ENCODE measurements at places on chromosomes 5 and 9.

DNA sequence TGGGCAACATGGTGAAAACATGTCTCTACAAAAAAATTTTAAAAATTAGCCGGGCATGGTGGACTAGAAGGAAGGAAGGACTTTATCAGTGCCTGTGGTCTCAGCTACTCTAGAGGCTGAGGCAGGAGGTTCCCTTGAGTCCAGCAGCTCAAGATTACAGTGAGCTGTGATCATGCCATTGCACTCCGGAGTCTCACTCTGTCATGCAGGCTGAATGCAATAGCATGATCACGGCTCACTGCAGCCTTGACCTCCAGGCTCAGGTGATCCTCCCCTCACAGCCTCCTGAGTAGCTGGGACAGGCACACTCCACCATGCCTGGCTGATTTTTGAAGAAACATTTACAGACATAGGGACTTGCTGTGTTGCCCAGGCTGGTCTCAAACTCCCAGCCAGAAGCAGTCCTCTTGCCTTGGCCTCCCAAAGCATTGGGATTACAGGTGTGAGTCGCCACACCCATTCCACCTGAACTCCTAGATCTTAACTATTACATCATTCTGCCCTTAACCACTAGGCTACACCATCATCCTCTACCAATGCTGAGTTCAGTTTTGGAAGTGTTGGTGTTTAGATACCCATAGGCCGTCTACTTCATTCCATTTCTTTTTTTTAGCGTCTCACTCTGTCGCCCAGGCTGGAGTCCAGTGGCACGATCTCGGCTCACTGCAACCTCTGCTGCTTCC, 2.0 kb upstream of the URM1 start:
- DNase-seq: no peak

GRCh38 chr9:27564670-27565069, 8.6 kb downstream of the C9orf72 start:
- no peak for DNase-seq

DNA sequence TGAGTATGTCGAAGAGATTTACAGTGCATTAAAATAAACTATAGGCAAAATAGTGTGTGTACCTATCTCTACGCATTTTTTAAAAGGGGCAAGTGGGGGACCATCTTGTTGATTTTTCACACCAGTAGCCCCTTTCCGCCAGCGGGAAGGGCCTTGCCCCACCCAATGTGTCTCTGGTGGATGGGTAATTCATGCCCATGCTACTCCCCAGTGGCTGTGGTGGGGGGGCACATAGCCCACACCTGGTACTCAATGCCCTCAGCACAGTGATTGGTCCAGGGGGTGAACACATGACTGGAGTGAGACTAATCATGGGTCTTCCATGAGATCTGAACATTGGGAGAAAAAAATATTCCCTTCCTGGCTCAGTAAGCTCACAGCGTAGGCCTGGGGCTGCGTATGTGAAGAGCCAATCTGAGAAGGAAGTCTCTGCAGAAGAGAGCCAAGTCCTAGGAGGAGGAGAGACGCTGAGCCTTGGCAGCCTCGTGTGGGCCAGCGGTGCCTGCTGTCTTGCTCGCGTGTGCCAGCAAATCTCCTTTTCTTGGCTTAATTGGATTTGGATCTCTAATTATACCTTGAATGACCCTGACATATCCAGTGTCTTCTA, 103.4 kb downstream of the ADAMTS2 start:
- no peak for DNase-seq

- DNase-seq: no peak
Observed at GRCh38 chr5:50415912-50416311, 25.2 kb downstream of the EMB start.
